ENCODE measurements at places on chromosomes 2 and 18. TPM values are rescaled to one million over a fixed set of nuclear protein-coding genes. Genes with fewer than 3 reads are reported as not detected.

DNA sequence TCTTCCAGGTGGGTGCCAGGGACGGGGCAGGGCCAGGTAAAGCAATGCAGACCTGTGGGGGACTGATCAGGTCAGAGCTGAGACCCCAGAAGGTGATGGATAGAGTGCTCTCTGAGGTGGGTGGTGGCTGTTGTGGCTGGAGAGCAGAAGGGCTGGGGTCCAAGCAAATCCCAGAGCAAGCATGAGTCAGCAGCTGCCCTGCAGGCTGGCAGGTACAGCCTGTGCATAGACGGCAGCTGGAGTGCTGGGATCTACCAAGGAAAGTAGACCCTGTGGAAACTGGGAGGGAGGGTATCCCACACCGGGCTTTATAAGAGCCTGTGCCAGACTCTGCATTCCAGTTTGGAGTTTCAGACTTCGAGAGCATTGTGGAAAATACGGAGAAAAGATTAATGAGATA is 663 bp downstream of the TRIM54 start:
- no peak for DNase-seq

The SIX3 gene
- not detected for total RNA-seq

DNA sequence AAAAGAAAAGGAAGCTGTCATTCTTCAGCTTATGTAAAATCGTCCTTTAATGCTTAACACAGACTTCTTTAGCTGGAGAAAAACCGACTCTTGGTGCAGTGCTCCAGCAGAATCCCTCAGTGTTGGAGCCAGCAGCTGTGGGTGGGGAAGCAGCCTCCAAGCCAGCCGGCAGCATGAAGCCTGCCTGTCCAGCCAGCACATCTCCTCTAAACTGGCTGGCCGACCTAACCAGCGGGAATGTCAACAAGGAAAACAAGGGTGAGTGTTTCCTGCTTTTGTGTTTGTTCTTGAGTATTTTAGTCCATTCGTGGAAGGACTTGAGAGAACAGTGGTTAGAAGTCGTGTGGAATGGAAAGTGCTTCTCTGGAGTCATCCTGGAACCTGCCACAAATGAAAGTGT is 38.9 kb downstream of the KDM3A start:
- DNase-seq, result no peak

DNA sequence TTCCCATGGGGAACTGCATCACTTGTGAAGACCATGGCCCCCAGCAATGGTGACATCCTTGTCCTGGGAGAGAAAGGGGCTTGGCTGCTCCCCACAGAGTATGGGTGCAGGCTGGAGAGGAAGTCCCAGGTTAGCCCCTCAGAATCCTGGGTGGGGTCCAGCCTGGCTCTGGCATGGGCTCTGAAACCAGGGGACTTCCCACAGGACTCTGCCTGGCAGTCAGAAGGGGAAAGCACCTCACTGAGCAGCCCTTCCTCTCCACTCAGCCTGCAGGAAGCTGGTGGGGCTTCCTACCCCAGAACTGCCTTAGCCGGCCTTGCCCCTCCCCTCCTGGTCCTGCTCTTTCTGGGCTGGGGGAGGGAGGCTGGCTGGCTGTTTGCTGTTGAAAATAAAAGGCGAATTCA is 3.7 kb downstream of the NEURL3 start:
- DNase-seq, result peak; percentile 40

The L3MBTL4 gene
- not detected for total RNA-seq

- no peak for DNase-seq
Measured at GRCh38 chr2:238116298-238117198, 16.4 kb downstream of the ESPNL start.

DNA sequence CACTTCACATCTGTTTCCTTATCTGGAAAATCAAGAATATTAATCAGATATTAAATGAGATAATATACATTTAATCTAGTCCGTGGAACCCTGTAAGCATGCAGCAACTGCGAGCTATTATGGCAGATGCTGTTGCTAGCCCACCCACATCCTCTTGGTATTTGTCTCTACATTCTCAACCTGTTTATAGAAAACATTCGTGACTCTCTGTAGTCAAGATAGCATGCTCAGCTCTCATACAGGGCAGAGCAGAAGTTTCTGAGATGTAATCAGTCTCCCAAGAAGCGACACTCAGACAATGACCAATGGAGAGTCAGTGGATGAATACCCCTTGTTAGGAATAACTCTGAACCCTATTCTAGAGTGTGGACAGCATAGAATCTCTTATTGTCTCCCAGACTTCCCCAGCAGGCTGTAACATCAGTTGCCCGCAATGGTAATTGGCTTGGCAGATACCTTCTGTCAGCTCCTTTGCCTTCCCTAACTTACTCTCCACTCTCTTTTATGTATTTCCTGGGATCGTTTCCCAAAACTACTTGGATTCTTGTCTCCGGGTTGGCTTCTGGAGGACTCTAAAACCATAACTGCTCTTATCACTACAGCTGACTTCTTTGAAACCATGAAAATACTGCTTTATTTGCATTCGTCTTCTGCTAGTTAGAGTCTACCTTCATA is 400.7 kb upstream of the TNP1 start:
- DNase-seq, result no peak

The IRS1 gene
- 4.0 TPM for total RNA-seq

The ELOA2 gene
- not detected for total RNA-seq

All from activated CD8-positive, alpha-beta T cell treated with anti-CD3 and anti-CD28 coated beads for 36 hours (primary cell).